ENCODE measurements at places on chromosomes 3 and 15. TPM values are rescaled to one million over a fixed set of nuclear protein-coding genes. Genes with fewer than 3 reads are reported as not detected.
A peak's percentile ranks its signal among the peaks of the same experiment; 100 is the strongest.

RTP1 gene
- total RNA-seq, result not detected

TEX55 gene
- not detected for total RNA-seq

FRMD4B gene
- 30.6 TPM for total RNA-seq

ZMYND10 gene
- total RNA-seq, result 0.31 TPM

SNX22 gene
- 12.4 TPM for total RNA-seq

ADCY5 gene
- 163 TPM for total RNA-seq

KNG1 gene
- total RNA-seq, result 0.59 TPM

BFSP2 gene
- not detected for total RNA-seq

CSPG4 gene
- 32.6 TPM for total RNA-seq

MESP1 gene
- total RNA-seq, result 2.3 TPM

CD96 gene
- total RNA-seq, result 0.55 TPM

GRCh38 chr15:89506026-89506686 is 9.8 kb upstream of the RHCG start:
- H3K4me3 ChIP-seq, result no peak overlapping the region
- H3K4me1 ChIP-seq, result no peaks in the 10 kb centered on the region
- DNase-seq, result peak; percentile 13

- no peak overlapping the region for H3K27ac ChIP-seq
- H3K4me1 ChIP-seq, result no peaks in the 10 kb centered on the region
- no peak for DNase-seq
- no peaks in the 10 kb centered on the region for H3K36me3 ChIP-seq
- H3K4me3 ChIP-seq, result no peak overlapping the region
These were observed 8.9 kb downstream of the TNFAIP8L3 start for GRCh38 chr15:51085764-51086163.

- H3K36me3 ChIP-seq, result no peaks in the 10 kb centered on the region
- H3K4me1 ChIP-seq, result no peaks in the 10 kb centered on the region
- no peak overlapping the region for H3K27ac ChIP-seq
These were observed 31.3 kb upstream of the MEIS2 start for GRCh38 chr15:37131621-37132020.

- H3K4me3 ChIP-seq, result no peak overlapping the region
- no peaks in the 10 kb centered on the region for H3K36me3 ChIP-seq
- H3K27ac ChIP-seq, result no peak overlapping the region
- no peaks in the 10 kb centered on the region for H3K4me1 ChIP-seq
- no peak for DNase-seq
These were observed 126.2 kb upstream of the PFN2 start for GRCh38 chr3:150096700-150097587.

GRCh38 chr15:38474155-38474757 is 20.3 kb downstream of the FAM98B start:
- no peak overlapping the region for H3K4me3 ChIP-seq
- H3K36me3 ChIP-seq, result peaks cover 29% of the 10 kb centered on the region
- no peak for DNase-seq
- no peaks in the 10 kb centered on the region for H3K27me3 ChIP-seq

DNA sequence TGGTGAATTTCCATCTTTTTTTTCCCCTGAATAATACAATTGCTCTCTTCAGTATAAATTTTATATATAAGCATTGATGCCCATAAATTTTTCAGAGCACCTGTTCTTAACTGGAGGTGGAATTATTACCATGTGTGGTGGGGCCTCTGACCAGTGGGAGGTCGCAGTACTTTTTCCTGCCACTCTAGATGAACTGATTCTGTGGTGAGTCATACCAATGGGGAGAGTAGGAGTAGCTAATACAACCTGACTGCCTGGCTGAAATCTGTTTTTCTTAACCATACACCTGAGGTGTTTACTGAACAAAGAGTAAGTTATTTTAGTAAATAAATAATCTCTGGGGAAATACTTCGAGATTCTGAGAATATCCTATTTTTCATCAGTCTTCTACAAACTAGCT is 67.2 kb downstream of the UNC13C start:
- H3K4me1 ChIP-seq, result no peaks in the 10 kb centered on the region
- no peaks in the 10 kb centered on the region for H3K27me3 ChIP-seq
- H3K4me3 ChIP-seq, result no peak overlapping the region
- H3K36me3 ChIP-seq, result no peaks in the 10 kb centered on the region

GRCh38 chr15:62444104-62445022 is 279.3 kb upstream of the C2CD4B start:
- no peaks in the 10 kb centered on the region for H3K36me3 ChIP-seq
- no peak overlapping the region for H3K4me3 ChIP-seq
- DNase-seq, result peak; percentile 75
- H3K4me1 ChIP-seq, result peaks cover 38% of the 10 kb centered on the region

DNA sequence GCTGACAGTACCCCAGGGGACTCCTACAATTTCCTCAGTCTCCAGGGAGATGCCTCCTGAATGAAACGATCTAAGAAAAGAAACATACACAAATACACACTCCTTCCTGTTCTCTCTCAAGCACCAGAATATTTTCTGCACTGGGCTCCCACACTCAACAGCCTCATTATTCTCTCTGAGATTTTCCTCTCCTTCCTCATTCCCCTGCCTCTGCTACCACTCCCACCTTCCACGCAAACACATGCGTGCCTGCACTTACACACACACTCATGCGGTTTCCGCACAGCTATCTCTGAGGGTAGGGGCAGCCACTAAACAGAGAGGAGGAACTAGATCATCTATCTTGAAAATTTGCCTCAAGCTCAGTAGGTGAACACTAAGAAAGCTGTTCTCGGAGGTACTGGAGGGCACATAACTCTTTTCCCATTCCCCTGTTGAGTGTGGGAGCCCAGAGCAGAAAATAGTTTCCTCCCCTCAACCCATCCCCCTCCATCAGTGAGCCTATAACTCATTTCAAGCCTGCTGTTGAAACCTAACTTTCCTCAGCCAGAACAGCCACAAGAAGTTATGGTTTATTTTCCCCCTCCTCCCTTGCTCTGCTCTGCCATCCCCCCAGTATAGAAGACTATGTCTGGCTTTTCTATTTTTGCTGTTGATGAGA is 30.5 kb upstream of the TIPARP start:
- H3K27me3 ChIP-seq, result no peaks in the 10 kb centered on the region
- no peaks in the 10 kb centered on the region for H3K36me3 ChIP-seq
- H3K27ac ChIP-seq, result no peak overlapping the region

DNA sequence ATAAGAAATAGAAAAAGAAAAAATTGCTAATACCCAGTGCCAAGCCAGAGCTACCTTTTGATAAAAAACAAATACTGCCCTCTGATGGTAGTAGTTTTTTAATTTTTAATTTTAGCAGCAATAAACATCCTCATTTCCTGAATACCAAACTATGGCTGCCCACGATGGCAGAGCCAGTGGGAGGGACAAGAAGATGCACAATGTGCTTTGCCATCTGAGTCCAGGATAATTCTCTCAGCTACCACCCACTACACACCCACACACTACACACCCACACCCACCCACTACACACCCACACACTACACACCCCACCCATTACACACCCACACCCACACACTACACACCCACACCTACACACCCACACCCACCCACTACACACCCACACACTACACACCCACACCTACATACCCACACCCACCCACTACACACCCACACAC is 17.8 kb downstream of the CEP19 start:
- H3K4me3 ChIP-seq, result no peak overlapping the region
- H3K27ac ChIP-seq, result no peak overlapping the region
- no peak for DNase-seq
- H3K4me1 ChIP-seq, result no peaks in the 10 kb centered on the region
- no peaks in the 10 kb centered on the region for H3K27me3 ChIP-seq
- no peaks in the 10 kb centered on the region for H3K36me3 ChIP-seq

DNA sequence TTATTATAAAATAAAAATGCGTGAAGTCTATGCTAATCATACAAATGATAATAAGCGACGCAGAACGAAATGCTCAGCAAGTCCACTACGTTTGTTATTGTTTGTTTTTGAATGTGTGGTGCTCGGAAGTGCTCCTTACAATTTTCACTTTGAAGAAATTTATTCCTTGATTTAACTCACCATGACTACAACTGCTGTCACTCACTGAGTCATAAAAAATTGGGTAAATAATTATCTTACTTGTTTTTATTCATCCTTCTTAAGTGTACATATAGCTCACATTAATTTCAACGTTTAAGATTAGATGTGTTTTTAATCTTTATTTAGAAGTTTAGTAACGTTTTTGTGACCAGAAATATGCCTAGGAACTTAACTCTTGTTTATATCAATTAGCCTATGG is 66.7 kb upstream of the NANOGP8 start:
- H3K27ac ChIP-seq, result no peak overlapping the region
- H3K4me1 ChIP-seq, result no peaks in the 10 kb centered on the region
- H3K36me3 ChIP-seq, result no peaks in the 10 kb centered on the region
- no peaks in the 10 kb centered on the region for H3K27me3 ChIP-seq
- DNase-seq, result no peak
- no peak overlapping the region for H3K4me3 ChIP-seq

GRCh38 chr15:48578965-48579364 is 66.5 kb downstream of the FBN1 start:
- no peak overlapping the region for H3K27ac ChIP-seq
- DNase-seq, result no peak
- no peak overlapping the region for H3K4me3 ChIP-seq
- H3K4me1 ChIP-seq, result no peaks in the 10 kb centered on the region
- H3K27me3 ChIP-seq, result no peaks in the 10 kb centered on the region

DNA sequence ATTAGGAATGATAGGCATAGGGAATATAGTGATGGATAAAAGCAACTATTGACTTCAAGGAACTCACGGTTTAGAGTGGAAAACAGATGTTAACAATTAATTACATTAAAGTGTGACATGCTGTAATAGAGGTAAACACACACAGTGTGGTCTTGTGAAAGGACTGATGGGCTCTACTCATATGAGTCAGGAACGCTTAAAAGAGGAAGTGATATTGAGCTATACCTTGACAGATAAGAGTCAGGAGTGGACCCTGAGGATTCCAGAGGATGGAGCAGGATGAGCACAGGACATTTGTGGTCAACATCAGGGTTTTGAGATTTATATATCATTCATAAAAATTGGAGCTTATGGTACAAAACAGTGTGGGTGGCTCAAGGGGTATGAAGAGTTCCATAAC is 11.0 kb downstream of the EXOG start:
- peaks cover 77% of the 10 kb centered on the region for H3K36me3 ChIP-seq
- no peaks in the 10 kb centered on the region for H3K4me1 ChIP-seq
- DNase-seq, result no peak
- H3K27me3 ChIP-seq, result no peaks in the 10 kb centered on the region
- H3K27ac ChIP-seq, result no peak overlapping the region

- no peak overlapping the region for H3K4me3 ChIP-seq
- no peaks in the 10 kb centered on the region for H3K27me3 ChIP-seq
- no peak overlapping the region for H3K27ac ChIP-seq
- H3K36me3 ChIP-seq, result peaks cover 3% of the 10 kb centered on the region
- no peak for DNase-seq
- peaks cover 26% of the 10 kb centered on the region for H3K4me1 ChIP-seq
These were observed 2.8 kb downstream of the SHISA5 start for GRCh38 chr3:48501196-48501595.

GRCh38 chr15:94793207-94793606 is 561.8 kb downstream of the MCTP2 start:
- H3K36me3 ChIP-seq, result no peaks in the 10 kb centered on the region
- DNase-seq, result no peak
- H3K27me3 ChIP-seq, result no peaks in the 10 kb centered on the region
- H3K4me3 ChIP-seq, result no peak overlapping the region
- no peak overlapping the region for H3K27ac ChIP-seq

GRCh38 chr3:145531548-145531947 is 629.4 kb downstream of the PLOD2 start:
- no peaks in the 10 kb centered on the region for H3K4me1 ChIP-seq
- no peaks in the 10 kb centered on the region for H3K36me3 ChIP-seq
- H3K27ac ChIP-seq, result no peak overlapping the region
- no peaks in the 10 kb centered on the region for H3K27me3 ChIP-seq
- no peak for DNase-seq

DNA sequence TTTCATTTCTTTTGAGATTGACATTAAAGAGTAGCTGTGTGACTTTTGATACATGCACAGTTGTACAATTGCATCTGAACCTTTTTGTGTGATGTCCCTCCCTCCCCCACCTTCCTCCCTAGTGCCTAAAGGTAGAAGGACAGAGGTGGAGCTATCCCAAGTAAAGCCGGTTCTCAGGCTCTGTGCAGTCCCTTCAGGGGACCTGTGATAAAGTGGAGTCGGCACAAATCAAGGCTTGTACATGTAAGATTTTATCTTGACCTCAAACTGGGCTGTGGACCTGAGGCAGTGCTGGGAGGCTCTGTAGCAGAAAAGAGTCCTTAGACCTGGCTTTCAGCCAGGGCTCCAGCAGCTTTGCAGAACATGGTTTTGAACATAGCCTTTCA is 55.5 kb upstream of the CMTM7 start:
- H3K4me3 ChIP-seq, result no peak overlapping the region
- H3K27ac ChIP-seq, result no peak overlapping the region
- no peaks in the 10 kb centered on the region for H3K4me1 ChIP-seq
- DNase-seq, result no peak
- H3K27me3 ChIP-seq, result no peaks in the 10 kb centered on the region

DNA sequence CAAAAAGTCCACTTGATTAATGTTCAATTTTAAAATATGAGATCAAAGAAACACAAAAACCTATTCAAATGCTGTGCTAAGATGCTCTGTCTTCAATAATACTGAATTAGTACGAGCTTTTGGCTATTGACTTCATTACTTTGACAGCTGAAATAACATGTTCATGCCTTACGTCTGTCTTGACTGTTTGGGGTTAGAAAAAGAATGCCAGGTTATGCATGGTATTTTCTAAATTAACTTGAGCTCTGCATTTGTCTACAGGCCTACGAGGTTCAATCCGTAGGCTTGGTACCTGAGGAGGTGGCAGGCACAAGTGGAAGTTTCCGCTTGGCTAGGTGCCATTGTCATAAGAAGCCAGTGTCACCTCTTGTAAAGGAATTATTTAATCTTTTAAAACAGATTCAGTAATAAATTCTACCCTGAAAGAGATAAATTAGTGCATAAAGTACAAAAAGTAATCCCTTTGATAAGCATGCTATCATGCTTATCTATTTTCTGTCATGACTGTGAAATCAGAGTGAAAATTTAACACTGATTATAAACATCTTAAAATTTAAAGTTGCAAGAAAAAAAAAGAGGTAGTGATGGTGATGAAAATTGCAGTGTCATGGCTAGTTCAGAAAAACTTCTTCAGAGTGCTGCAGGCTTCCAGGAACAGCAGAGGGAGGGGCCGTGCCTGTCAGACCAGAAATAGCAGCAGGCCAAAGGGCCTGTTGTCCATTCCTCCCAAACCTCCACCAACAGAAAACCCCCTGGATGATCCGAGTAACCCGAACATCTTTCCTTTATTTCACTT is 115.7 kb downstream of the ARRDC4 start:
- no peaks in the 10 kb centered on the region for H3K27me3 ChIP-seq
- no peak overlapping the region for H3K4me3 ChIP-seq
- no peak for DNase-seq
- H3K36me3 ChIP-seq, result no peaks in the 10 kb centered on the region
- H3K4me1 ChIP-seq, result peaks cover 15% of the 10 kb centered on the region

DNA sequence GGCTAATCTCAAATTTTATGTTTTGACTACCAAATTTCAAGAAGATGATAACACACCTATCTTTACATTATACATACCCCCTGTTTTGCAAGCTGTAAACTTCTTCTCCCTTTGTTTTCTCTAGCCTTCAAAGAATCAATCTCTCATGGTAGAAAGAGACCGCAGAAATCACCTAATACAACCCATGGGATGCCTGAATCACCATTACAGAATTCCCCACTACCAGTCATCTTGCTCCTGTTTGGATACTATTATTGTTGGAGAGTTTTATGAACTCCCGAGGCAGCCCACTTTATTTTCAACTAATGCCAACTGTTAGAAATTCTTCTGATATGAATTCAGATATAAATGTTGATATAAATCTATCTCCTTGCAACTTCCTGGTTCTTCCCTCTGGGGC is 110.9 kb downstream of the FRMD5 start:
- no peak overlapping the region for H3K4me3 ChIP-seq
- H3K27ac ChIP-seq, result no peak overlapping the region
- DNase-seq, result no peak
- no peaks in the 10 kb centered on the region for H3K36me3 ChIP-seq

All from right atrium auricular region (tissue), 2 donors.